ENCODE measurements at places on chromosomes 1 and 21.

DNA sequence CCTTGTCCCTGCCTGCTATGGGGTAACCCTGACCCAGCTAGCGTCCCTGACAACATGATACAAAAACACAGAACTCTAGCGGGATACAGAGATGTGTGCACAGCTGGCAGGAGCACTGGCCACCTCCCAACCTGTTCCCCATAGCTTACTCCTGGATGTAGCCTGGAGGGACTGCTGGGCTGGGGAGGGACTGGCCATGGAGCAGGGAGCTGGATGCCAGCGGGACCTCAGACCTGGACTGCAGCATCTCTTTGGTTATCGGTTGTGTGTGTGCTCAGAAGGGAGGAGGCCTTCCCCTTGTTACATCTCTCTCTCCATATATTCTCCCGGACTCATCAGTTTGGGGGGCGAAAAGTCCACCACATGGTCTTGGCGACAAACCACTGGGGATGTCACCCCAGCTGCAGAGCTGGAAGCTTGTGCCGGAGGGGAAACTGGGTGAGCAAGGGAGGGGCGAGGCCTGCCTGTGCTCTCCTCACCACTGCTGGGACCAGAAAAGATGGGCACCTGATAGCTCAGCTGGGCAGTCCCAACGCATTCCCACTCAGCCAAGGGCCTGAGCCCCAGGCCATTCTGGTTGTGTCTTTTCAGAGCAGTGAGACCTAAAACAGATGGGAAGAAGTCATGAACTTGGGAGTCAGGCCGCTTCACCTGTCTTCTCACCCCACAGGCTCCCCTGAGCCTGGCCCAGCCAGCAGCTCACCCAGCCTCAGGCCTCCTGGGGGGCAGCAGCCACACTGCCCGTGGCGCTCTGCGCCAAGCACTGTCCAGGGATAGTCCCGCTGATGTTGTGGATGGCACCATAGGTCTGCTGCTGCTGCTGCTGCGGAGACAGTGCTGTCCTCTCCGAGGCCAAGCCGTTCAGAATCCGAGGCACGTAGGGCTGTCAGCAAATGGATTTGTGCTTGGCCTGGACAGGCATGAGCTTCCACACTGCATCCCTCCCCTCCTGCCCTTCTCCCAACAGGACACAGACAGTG is 35.6 kb downstream of the TMEM63A start:
- no peak for DNase-seq

DNA sequence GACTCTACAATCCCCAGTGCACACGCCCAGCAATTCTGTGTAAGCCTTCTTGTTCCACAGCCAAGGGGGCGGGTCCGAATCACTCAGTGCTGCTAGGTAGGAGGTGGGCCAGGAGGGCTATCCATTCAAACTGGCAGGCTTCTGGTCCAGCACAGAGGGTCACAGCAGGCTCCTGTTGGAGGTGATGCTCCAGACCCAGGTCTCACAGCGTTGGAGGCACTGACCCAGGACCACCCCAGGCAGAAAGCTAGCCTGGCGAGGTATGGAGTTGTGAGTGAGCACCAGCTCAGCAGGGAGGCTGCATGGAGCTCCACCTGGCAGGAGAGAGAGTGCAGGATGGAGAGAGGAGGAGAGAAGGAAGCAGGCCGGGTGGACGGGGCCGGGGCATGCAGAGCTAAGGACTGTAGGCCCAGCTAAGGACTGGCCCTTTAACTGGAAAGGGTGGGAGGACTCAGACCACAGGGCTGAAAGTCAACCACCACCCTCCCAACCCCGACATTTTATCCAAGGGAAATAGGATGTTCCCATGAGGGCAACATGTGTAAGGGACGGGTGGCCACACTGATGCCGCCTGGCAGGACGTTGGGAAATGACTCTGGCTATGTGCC is 38.7 kb downstream of the GPR161 start:
- DNase-seq: no peak

GRCh38 chr1:22414244-22414751 is 37.4 kb upstream of the ZBTB40 start:
- DNase-seq: no peak

- DNase-seq: no peak
These were observed 65.0 kb upstream of the PRDX6 start for GRCh38 chr1:173411835-173412742.

DNA sequence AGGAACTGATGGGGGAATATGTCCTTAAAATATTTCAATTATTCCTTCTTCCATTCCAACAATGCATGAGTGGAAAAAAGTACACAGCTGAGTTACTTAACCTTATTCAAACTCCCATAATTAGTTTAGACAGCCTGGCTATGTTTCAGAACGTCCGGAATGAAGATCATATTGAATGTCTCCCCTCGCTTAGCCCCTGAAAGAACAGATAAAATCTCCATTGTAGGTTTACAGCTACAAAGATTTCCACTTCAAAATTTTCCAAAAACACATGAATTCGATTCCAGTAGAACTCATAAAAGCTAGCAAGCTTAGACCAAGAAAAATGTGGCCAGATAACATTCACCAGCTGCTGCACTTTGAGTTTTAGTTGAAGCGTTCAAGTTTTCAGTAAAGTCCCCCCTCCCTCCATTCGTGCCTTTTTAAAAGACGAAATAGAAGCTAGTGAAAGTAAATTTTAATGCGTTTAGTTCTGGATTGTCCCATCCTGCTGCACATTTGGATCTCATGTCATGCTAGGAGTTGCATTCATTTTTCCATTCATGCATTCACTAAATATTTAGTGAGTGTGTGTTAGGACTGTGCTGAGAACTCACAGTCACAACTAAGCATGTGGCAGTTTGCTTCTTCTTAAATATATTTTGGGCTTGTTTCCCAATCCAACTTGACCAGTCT is 29.4 kb upstream of the SSX2IP start:
- no peak for DNase-seq

- no peak for DNase-seq
These were observed 249.3 kb downstream of the ZNF648 start for GRCh38 chr1:181812208-181812607.

GRCh38 chr1:117037802-117038201 is 22.3 kb upstream of the TTF2 start:
- no peak for DNase-seq

GRCh38 chr1:232036181-232036933 is 409.8 kb downstream of the DISC1 start:
- no peak for DNase-seq

DNA sequence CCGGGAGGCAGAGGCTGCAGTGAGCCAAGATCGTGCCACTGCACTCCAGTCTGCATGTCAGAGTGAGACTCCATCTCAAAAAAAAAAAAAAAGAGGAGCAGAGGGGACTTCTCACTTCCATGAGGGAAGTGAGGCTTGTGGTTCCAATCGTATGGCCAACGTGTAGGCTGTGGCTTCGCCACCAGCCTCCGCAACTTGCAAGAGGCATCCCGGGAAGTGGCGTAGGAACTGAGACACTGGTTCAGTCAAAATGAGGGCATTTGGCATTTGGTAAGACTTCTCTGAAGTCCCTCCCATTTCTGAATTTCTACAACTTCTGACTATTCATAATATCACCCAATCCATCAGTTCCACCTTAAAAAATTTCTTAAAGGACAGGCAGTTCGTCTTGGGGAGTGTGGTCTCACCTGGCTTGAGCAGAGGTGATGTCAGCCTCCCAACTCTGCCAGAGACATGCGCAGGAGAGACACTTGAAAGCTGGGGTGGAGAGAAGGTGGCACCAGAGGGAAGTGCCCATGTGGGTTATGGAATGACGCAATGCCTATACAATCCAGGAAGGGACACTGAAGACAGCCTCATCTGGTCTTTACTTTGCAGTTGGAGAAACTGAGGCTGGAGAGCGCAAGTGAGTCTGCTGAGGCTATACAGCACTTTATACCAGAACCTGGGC is 17.2 kb downstream of the KAZN start:
- no peak for DNase-seq

GRCh38 chr1:216910081-216910840 is 187.0 kb upstream of the ESRRG start:
- DNase-seq: no peak

DNA sequence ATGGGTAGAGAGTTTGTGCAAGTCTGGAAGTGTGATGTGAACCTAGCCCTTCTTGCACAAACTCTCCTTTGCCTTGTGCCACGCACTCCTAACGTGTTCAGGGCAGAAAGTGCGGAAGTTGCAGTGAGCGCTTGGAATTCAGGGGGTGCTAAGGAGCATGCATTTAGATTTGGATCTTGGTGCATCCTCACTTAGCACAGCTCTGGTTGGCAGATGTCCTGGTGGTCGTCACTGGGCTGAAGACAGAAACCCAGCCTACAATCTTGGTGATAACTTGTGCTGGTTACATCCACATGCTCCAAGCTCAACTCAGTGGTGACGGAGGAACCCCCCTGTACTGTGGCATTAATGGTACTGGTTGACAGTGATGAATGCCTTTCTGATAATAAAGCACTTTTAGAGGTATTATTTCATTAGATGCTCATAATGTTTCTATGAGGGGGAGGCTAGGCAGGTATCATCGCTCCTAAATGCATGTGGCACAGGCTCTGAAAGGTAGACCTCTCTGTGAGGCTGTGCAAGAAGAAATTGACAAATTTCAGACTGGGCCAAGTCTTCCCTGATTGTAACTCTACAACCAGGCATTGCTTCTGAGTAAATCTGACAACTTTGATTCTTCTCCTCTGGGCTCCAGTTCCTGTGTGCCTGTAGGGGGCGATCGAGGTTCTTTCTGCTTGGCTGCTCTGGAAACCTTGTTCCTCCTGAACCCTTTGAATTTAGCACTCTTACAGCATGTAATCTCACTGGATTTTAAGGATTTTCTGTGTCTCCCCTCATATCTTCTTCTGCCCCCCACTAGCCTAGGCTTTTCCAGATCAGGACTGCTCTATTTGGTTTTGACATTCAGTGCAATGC is 40.6 kb downstream of the MAPKAPK2 start:
- DNase-seq: peak; percentile 65

GRCh38 chr1:150068109-150068435 is 496 bp downstream of the VPS45 start:
- DNase-seq: no peak

DNA sequence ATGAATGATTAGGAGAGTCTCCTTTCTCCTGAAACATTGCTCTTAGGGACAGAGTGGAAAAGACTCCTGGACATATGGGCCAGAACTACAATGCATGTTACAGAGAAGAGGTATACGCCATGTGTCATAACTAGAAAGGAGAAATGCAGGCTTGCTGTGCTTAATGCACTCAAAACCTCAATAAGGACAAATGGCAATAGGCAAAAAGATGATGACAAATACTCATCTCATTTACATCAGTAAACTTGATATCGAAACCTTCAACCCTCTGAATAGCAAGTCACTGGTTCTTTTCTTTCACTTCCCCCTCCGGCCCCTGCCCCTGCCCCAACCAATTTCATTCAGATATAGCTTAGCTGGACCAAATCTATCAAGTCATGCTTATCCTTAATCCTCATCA is 1.9 kb upstream of the GPR88 start:
- DNase-seq: no peak

GRCh38 chr1:218517459-218517858 is 172.3 kb downstream of the TGFB2 start:
- DNase-seq: no peak

GRCh38 chr21:46646541-46647154 is 11.2 kb downstream of the PRMT2 start:
- DNase-seq: no peak

DNA sequence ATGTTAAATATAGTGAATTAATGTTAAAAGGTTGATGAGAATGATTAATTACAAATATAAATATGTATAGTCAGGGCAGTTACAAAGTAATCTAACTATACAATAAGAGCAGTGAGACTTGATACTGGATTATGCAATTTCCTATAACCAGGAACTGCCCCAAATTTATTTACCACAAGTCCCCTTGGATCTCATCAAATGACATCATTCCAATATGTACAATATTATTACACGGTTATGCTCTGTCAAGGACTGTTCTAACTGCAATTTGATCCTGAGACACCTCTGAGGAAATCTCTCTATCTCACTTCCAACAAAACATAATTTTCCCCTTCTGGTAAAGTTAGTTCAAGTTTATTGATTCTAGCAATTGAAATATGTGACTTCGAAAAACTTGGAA is 917.6 kb downstream of the NCAM2 start:
- no peak for DNase-seq

GRCh38 chr1:205286335-205286950 is 35.1 kb downstream of the NUAK2 start:
- DNase-seq: no peak

DNA sequence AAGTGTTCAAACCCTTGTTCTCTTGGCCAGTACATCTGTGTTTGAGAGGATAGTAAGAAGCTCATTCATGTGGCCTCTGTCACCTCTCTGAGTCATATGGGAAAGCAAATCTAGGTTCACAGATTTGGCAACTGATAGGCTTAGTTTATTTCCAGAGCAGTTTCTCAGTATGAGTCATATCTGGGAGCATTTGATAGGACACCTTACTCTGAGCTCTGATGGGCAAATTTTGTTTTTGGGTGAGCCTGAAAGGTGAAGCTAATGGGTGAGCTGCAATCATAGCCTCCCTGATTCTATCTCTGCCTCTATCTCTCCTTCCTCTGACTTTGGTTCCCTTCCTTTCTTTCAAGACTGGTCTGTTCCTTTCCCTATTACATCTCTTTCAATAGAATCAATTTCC is 134.4 kb downstream of the S1PR1 start:
- no peak for DNase-seq

- DNase-seq: no peak
These were observed 69.6 kb downstream of the PGM1 start for GRCh38 chr1:63662841-63663240.

GRCh38 chr21:36976228-36976861 is 9.9 kb upstream of the HLCS start:
- no peak for DNase-seq

DNA sequence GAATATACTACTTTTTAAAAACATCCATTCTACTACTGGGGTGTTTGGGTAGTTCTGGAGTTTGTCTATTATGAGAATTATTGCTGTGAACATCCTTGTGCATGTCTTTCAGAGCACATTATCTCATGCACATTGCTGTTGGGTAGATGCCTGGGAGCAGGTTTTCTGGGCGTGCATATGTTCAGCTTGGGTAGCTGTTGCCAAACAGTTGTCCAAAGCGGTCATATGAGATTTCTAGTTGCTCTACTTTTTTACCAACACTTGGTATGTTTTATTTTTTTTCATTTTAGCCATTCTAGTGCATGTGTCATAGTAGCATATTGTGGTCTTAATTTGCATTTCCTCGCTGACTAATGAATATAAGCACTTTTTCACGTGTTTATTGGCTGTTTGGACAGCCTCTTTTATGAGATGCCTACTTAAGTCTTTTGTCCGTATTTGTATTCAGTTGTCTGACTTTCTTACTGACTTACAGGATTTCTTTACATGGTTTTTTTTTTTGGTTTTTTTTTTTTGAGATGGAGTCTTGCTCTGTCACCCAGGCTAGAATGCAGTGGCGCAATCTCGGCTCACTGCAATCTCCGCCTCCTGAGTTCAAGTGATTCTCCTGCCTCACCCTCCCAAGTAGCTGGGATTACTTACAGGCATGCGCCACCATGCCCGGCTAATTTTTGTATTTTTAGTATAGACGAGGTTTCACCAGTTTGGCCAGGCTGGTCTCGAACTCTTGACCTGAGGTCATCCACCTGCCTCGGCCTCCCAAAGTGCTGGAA is 18.1 kb downstream of the ZDHHC18 start:
- DNase-seq: no peak

DNA sequence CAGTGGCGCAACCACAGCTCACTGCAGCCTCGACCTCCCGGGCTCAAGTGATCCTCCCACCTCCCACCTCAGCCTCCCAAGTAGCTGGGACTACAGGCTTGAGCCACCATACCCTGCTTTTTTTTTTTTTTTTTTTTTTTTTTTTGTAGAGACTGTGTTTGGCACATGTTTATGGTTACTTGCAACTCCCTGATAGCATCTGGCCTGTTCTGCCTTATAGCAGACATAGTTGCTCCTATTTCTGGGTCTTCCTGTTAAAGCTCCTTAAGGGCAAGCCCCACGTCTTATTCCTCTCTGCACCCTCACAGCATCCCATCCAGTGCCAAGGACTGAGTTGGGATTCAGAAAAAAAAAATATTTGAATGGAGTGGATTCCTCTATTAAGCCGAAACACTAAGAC is 17.1 kb upstream of the CNR2 start:
- no peak for DNase-seq
